ENCODE measurements at places on chromosomes 4 and X. TPM values are rescaled to one million over a fixed set of nuclear protein-coding genes. Genes with fewer than 3 reads are reported as not detected.

TMSB15C gene
- 5.6 TPM for polyA plus RNA-seq

SHROOM3 gene
- polyA plus RNA-seq = 27.8 TPM

PCDH7 gene
- polyA plus RNA-seq = 9.3 TPM

BMP3 gene
- 7.6 TPM for polyA plus RNA-seq

CT45A1 gene
- polyA plus RNA-seq = not detected

Measured in large intestine (tissue), 12 donors.